T-helper 17 cell (primary cell): ENCODE measurements at places on chromosomes 5 and 9. TPM values are rescaled to one million over a fixed set of nuclear protein-coding genes. Genes with fewer than 3 reads are reported as not detected.

Gene ZFP2
- 0.52 TPM for total RNA-seq

DNA sequence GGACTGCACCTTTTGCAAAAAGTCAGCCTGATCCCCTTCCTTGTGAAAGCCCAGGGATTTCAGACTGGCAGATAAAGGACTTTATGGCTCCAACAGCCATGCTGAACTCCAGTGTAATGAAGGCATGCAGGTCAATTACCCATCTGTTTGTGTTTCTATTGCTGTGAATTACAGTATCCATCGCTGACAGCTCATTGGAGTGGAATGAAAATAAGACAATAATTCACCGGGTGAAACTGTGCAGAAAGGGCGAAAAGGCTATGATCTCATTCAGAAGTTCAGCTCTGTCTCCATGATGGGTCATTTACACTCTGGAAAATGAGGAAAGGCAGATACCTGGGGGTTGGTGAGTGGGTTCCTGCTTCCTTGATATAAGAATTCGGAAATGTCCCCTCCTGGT, 148.0 kb downstream of the BRINP1 start:
- H3K4me3 ChIP-seq, result no peak overlapping the region
- DNase-seq, result no peak
- no peak overlapping the region for H3K27ac ChIP-seq
- H3K27me3 ChIP-seq, result no peaks in the 10 kb centered on the region
- no peaks in the 10 kb centered on the region for H3K36me3 ChIP-seq
- H3K4me1 ChIP-seq, result no peaks in the 10 kb centered on the region

GRCh38 chr9:20662156-20662555, 21.9 kb upstream of the FOCAD start:
- H3K27me3 ChIP-seq, result peaks cover 5% of the 10 kb centered on the region
- no peak overlapping the region for H3K4me3 ChIP-seq
- H3K4me1 ChIP-seq, result peaks cover 5% of the 10 kb centered on the region
- DNase-seq, result no peak
- no peak overlapping the region for H3K27ac ChIP-seq

DNA sequence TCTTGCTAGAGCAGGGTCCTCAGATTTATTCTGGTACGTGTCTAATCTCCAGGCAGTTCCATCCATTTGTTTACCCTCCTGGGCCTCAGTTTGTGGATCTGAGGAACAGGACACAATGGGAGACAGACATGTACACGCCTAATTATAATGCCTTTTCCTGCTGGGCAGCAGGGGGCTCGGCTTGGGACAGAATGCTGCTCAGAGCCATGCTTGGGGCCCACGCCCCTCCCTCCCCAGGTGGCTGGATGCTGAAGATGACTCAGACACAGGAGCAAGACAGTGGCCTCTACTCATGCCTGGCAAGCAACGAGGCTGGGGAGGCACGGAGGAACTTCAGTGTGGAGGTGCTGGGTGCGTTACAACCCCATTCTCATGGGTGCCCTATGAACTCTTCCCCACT, 72.7 kb upstream of the ASS1 start:
- H3K4me1 ChIP-seq, result no peaks in the 10 kb centered on the region
- DNase-seq, result no peak
- H3K36me3 ChIP-seq, result no peaks in the 10 kb centered on the region
- H3K4me3 ChIP-seq, result no peak overlapping the region
- H3K27ac ChIP-seq, result no peak overlapping the region

Gene DRD1
- not detected for total RNA-seq

Gene NMUR2
- total RNA-seq, result not detected

GRCh38 chr5:155514105-155514563, 500.6 kb downstream of the KIF4B start:
- DNase-seq, result no peak
- no peak overlapping the region for H3K27ac ChIP-seq
- no peaks in the 10 kb centered on the region for H3K27me3 ChIP-seq

GRCh38 chr9:131255676-131256197, 20.6 kb downstream of the FAM78A start:
- H3K27me3 ChIP-seq, result no peaks in the 10 kb centered on the region
- H3K36me3 ChIP-seq, result no peaks in the 10 kb centered on the region
- peaks cover 31% of the 10 kb centered on the region for H3K4me1 ChIP-seq
- no peak for DNase-seq

- H3K4me3 ChIP-seq, result no peak overlapping the region
- H3K36me3 ChIP-seq, result no peaks in the 10 kb centered on the region
- no peaks in the 10 kb centered on the region for H3K4me1 ChIP-seq
- no peak overlapping the region for H3K27ac ChIP-seq
Observed at GRCh38 chr9:21286659-21287058, 18.5 kb downstream of the IFNA5 start.
